ENCODE measurements at places on chromosomes 1 and 21. TPM values are rescaled to one million over a fixed set of nuclear protein-coding genes. Genes with fewer than 3 reads are reported as not detected.

DNA sequence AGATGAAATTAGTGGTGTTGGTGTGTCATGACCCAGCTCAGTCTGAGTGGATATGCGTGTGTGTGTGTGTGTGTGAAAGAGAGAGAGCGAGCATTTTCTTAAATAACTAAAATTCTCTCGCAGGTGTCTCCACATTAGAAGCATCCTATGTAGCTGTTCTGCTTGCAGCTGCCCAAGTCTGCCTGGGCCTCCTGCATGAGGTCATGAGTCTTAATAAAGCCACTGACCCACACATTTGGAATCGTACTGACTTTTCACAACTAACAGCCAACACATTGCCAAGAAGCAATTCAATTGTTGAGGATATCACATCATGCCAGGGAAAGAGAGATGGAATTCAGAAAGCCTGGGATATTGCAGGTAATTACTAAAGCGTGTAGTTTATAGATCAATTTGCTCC is 238.2 kb upstream of the AJAP1 start:
- DNase-seq: no peak

DNA sequence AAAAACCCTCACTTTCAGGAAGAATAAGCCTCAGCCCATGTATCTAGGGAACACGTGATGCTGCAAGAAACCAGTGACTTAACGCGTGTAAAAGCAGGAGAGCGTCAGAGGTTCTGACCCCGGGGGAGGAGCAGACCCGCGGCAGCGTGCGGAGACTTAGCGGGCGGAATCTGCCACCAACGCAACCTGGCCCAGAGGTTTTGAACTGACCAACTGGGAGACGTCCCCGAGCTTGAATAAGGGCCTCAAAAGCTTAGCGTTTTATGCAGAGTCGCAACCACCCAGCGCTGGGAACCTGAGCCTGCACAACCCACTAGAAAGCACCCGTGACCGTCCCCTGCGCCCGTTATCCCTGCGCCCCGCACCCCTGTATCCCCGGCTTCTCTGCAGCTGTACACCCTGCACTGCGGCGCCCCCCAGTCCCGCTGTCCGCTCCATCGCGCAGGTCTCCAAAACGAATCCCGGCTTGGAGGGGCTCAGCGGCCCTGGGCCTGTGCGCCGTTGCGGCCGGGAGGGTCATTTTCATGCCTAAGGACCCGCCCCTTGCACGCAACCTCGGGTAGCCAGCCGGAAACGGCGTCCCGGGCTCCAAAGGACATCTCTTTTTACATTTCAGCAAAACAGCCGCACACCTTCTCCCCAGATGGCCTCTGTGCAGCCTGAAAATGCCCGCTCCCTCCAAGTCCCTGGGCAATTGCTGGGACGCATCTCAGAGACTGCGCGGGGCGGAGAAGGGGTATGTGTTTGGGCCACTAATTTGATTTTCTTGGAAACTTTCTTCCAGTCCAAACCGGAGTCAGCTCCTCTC is 29.4 kb upstream of the TRIM17 start:
- DNase-seq: peak; percentile 78

DNA sequence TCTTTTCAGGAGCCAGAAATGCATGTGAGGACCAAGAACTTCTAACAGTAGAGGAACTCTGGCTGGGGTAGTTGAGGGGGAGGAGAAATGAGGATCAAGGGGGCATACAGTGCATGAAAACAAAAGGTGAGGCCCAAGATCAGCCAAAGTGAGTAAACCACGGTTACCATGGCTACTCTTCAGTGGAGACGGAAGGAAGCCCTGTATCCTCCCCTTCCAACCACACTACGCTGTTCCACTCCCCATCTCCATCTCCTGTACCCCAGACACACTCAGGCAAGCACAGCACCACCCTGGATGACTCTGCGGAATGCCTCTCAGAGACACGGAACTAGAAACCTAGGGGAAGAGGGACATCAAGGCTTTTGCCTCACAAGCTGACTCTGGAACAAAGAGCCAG is 157.6 kb upstream of the CAMK1G start:
- no peak for DNase-seq

GRCh38 chr1:8376358-8376840 is 58.5 kb downstream of the SLC45A1 start:
- no peak for DNase-seq

- DNase-seq: no peak
Measured at GRCh38 chr1:219269171-219269570, 95.5 kb downstream of the LYPLAL1 start.

DNA sequence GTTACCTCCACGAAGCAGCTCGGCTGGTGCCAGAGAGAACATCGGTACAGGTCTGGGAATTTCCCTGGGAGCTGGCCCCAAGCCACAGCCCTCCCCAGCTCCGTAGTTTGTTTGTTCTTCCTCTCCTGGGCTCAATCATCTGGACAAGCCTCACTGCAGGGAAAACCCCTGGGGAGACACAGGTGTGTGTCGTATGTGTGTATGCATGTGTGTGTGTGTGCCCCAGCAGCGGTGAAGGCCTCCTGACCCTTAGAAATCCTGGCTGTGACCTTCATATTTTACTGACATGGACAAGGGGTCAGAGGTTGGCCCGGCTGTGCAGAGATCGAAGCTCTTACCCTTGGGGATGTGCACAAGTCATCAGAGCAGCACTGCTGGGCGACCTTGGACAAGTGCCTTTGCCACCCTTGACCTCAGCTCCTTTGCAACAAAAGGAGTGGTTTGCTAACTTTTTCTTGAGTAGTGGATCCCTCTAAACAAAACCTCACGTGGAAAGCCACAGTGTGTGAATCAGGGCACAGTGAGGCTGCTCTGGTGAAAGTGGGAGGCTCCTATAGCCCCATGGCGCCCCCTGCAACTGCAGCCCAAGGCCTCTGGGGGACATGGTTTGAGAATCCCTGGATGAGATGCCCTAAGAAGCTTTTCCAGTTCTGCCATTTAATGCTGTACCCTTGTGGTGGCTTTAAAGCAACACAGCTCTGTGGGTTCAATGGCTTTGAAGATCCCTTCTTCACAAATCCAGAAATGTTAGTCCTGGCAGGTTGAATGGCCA is 12.3 kb upstream of the IL22RA1 start:
- DNase-seq: peak; percentile 33

DNA sequence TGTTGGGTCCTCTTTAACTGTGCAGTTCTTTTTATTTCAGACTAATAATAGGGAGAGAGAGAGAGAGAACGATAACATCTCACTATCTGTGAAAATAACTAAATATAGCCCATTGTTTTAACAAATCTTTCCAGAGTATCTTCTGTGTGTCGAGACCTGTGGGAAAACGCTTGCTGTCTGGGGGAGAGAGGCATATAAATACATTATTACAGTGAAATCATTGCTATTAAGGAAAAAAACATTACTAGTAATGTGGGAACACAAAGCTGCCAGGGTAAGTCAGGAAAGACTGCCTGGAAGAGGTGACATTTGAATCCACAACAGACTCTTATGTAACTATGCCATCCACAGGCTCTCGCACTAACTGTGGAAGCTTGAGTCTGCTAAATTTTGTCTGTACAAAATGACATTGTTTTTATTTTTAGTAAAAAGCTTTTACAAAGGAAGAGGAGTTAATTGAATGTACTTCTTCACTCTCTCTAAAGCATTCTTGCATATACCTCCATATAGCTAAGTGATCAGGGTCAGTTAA is 59.8 kb upstream of the PGD start:
- no peak for DNase-seq

- no peak for DNase-seq
Measured at GRCh38 chr1:32042330-32042729, 28.7 kb downstream of the KHDRBS1 start.

The AMIGO1 gene
- 4.5 TPM for total RNA-seq

The BRINP2 gene
- total RNA-seq: 0.06 TPM

The AGMAT gene
- 0.86 TPM for total RNA-seq

The SERPINC1 gene
- not detected for total RNA-seq

The RGS5 gene
- 12.2 TPM for total RNA-seq

All from neural progenitor cell (in vitro differentiated cells).